DMS 273 treated with DMSO at 0.1 percent for 48 hours (cell line): ENCODE measurements at places on chromosomes 16 and 17.

DNA sequence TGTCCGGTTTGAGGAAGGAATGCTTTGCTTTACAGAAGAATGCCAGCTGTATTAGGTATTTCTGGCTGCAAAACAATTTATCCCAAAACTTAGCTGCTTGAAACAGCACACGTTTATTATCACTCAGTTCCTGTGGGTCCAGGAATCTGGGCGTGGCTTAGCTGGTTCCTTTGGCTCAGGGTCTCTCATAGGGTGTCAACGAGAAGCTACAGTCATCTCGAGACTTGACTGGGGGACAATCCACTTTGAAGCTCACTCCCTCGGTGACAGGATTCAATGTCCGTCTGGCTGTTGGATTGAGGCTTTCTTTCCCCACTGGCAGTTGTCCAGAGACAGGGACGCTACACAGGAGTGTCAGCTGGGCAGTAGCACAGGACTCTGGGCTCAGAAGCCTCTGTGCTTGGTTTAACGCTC is 9.6 kb upstream of the RHBDF2 start:
- no peak for DNase-seq

DNA sequence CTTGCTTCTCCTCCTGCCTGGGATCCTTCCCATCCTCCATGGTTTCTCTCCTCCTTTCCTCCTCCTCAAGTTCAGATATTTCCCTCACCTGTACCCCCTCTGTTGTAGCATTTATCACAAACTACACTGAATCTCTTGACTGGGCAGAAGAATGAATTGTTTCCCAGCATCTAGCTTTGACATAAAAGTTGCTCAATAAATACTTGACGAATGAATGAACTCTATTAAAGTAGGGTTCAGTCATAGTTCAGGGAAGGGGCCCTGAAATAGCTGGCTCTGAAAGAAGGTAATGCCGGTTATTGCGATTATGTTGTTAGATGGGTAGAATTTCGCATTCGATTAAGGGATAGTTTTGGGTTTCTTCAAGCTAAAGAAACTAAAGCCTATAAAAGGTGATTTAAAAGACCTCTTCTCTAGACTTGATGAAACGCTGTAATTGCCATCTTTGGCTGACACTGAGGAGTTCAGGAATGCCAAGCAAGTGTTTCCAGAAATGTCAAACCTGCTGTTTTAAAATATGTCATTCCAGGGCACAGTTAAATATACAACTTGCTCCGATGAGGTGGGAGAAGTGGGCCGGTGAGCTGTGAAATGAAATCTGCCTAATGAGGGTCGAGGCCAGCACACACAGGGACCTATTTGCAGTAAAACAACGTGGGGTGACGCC is 1.0 kb upstream of the CPD start:
- no peak for DNase-seq

DNA sequence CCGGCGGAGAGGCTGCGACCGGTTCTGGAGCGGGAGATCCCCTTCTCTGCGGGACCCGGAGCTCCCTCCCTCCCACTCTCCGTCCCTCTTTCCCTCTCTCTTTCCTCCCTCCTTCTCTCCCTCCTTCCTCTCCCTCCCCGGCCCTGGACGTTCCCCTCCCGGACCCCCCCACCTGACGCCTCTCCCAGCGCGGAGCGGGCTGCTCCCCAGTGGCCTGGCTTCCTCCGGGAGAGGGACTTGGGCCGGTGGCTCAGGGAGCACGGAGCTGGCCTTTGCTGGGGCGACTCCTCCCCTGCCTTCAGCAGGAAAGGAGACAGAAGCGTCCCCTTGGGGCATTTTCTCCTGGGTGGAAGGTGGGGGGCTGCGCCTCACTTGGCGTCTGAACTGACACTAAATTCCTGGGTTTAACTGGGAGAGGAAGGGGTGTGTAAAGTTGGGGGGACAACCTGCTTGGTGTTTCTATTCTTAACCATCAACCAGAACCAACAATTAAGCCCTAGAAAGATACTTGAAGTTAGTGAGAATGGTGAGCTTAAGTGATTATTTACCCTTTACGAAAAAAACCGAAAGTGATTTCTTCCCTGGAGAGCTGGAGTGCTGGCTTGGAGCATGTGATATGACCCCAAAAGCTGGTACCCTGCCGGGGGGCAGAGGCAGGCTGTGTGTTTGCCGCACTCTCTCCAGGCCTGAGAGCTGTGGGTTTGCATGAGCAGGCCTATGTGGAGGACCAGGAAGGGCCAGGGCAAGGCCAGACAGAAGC is 775 bp downstream of the SPIRE2 start:
- DNase-seq, result no peak

DNA sequence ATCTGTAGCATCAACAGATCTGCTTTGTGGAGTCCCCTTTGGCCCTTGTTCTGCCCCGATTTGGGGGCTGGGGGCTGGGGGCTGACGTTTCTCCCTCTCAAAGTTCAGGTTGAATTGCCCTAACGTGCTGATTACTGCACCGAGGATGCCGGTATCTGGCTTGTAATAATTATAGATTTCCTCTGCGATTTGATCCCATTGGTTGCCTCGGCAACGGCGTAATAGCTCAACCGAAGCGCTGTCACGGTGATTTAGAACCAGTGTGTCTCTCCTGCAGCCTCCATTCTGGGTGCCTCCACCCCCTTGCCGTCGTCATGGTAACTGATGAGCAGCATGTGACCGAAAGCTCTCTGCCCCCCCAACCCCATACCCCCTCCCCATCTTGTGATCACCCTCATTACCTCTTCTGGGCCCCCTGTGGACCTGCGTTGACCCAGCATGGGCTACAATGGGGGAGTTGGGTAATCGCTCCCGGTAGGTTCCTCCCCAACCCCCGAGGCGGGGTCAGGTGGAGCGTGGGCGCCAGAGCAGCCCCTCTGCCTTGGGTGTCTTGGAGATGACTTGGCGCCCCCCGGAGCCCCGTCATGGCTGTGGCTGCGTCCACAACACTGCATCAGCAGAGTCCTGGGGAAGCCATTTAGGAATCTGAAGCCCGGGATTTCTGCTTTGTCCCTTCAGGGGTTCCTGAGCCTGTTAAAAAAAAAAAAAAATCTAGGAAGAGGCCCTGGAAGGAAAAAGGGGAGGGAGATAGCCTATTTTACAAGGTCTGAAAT is 38.4 kb downstream of the ABAT start:
- DNase-seq, result no peak

DNA sequence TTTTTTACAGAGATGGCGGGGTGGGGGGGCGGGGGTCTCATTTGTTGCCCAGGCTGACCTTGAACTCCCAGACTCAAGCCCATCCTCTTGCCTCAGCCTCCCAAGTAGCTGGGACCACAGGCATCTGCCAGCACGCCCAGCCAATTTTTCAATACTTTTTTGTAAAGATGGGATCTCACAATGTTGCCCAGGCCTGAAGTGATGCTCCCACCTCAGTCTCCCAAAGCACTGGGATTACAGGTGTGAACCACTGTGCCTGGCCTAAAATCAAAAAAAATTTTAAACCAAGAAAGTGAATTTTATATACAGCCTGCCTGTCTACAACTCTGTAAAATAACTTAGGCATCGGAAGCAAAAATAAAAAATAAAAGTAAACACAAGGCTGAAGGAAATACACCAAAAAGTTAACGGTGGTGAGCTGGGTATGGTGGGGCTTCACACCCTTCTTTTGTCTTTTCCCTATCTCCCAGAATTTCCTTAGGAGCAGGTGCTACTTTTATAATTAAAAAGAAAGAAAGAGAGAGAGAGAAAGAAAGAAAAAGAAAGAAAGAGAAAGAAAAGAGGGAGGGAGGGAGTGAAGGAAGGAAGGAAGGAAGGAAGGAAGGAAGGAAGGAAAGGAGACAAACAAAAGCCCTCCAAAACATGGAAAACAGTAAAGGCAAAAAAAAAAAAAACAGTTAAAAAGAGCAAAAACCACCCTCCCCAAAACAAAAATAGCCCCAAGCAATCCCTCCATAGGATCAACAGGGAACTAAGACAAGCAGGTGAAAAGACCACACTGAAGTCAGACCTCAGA is 51.4 kb downstream of the TBC1D16 start:
- no peak for DNase-seq

DNA sequence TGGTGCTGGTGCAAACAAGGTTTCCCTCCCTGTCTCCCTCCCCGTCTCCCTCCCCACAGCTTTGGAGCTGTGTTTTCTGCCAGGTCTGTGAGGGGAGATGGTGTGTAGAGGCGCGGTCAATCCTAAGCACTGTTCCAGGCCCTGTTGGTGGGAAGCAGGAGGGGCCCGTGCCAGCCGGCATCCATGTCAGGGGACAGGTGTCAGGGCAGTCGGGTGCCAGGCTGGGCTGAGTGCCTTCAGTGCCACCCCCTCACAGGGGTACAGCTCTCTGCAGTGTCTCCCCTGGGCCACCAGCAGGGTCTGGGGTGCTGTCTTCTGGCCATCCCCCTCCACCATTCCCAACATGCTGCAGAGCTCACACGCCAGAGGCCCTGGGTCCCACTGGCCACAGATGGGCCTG is 73.6 kb downstream of the KLHDC4 start:
- no peak for DNase-seq

GRCh38 chr17:50465171-50465570 is 3.5 kb downstream of the CHAD start:
- no peak for DNase-seq
